Kidney (tissue), 22 donors: ENCODE measurements at places on chromosomes 6 and 20.
A peak's percentile ranks its signal among the peaks of the same experiment; 100 is the strongest.

DNA sequence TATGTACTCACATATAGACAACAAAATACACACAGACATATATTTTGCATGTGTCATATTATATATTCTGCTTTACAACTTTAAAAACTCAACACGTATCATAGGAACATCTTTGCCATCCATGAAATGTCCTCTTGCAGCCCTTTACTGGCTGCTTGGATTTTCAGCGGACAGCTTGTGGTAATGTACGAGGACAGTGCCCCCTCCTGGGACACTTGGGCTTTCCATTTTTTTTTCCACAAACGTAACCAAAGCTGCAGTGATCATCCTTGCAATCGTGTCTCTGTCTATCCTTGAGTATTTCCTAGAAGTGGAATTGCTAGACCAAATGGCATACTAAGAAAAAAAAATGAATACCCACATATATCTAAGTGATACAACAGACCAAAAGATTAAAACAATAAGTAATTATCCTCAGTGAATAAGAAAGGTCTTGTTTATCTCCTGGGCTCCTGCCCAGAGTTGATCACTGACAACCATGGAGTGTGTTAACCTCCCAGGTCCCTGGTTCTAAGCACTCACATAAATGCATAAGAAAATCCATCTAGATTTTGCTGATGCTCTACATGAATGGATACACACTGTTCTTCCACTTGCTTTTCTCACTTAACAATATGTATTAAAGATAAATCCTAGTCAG, 18.1 kb downstream of the BPI start:
- no peaks in the 10 kb centered on the region for H3K27me3 ChIP-seq
- H3K27ac ChIP-seq: no peak overlapping the region
- H3K36me3 ChIP-seq: no peaks in the 10 kb centered on the region
- no peak overlapping the region for H3K4me3 ChIP-seq
- DNase-seq: no peak

DNA sequence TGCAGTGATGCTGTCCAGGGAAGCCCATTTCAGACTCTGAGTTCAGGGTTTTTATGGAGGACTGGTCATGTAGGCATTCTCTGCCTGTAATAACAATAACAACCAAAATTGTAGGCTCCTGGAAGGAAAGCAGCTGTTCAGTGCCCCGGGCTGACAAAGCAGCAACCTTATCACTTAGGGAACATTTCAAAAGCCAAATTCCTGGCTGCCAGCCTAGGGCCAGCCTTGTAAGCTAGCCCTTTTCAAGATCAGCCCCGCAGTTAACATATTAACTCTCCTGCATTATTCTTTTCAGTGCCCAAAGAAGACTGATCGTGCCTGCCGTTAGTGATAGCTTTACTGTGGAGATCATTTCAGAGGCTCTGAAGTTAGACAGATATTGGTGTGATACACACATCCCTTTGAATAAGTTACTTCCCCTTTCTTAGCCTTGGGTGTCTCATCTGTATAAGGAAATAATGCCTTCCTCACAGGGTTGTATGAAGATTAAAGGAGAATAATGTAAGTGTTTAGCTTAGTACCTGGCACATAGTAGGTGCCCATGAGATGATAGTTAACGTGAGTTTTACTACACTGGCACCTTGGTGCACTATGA, 44.1 kb downstream of the CTNNBL1 start:
- no peaks in the 10 kb centered on the region for H3K27me3 ChIP-seq
- peaks cover 10% of the 10 kb centered on the region for H3K36me3 ChIP-seq
- H3K27ac ChIP-seq: no peak overlapping the region
- H3K4me1 ChIP-seq: no peaks in the 10 kb centered on the region
- H3K4me3 ChIP-seq: no peak overlapping the region
- no peak for DNase-seq

DNA sequence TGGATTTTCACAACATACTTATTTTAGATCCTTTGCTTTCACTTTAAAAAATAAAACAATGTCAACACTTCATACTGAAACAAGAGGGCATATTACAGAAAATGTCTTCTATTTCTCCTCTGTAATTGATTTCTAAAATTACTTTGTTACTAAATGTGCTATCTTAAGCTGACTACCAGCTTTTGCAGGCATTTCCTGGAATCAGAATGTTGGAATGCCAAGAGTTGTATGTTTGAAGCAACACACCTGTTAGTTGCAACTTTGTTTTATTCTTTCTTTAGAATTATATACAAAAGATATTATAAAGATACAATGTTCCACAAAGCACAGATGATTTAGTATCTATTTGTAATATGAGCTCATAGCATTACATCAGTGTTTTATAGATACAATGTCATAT, 62.5 kb upstream of the TMEM170B start:
- H3K36me3 ChIP-seq: no peaks in the 10 kb centered on the region
- DNase-seq: no peak
- H3K27ac ChIP-seq: no peak overlapping the region
- peaks cover 6% of the 10 kb centered on the region for H3K4me1 ChIP-seq

DNA sequence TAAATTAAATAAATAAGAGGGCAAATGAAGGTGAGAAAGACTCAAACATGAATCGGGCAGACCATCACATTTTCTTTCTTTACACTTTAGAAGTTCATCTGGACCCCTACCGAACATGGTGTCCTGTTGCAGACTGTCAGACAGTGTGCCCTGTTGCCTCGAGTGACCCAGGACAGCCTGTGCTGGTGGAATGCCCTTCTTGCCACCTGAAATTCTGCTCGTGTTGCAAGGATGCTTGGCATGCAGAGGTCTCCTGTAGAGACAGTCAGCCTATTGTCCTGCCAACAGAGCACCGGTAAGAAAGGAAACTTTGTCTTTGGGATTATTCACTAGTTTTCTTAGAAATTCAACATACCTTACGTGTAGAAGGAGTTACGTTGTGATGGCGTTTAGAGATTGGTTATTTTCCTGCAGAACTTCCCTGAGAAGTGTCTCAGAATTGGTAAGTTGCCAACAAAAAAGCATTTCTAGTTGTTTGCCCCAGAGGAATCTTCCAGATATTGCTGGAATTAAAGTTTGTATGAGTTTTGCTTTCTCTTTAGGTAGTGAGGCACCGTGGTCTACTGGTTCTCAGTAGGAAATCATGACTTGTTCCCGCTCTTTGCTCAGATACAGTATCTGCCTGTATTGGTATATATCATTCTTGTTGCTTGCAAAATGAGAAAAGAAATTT, 70.1 kb downstream of the RNF144B start:
- H3K27ac ChIP-seq: peak overlapping the region; percentile 38
- H3K36me3 ChIP-seq: no peaks in the 10 kb centered on the region

GRCh38 chr6:38259736-38260135, 380.0 kb downstream of the BTBD9 start:
- DNase-seq: no peak
- H3K36me3 ChIP-seq: no peaks in the 10 kb centered on the region
- no peak overlapping the region for H3K27ac ChIP-seq
- no peaks in the 10 kb centered on the region for H3K4me1 ChIP-seq
- H3K27me3 ChIP-seq: no peaks in the 10 kb centered on the region
- H3K4me3 ChIP-seq: no peak overlapping the region

DNA sequence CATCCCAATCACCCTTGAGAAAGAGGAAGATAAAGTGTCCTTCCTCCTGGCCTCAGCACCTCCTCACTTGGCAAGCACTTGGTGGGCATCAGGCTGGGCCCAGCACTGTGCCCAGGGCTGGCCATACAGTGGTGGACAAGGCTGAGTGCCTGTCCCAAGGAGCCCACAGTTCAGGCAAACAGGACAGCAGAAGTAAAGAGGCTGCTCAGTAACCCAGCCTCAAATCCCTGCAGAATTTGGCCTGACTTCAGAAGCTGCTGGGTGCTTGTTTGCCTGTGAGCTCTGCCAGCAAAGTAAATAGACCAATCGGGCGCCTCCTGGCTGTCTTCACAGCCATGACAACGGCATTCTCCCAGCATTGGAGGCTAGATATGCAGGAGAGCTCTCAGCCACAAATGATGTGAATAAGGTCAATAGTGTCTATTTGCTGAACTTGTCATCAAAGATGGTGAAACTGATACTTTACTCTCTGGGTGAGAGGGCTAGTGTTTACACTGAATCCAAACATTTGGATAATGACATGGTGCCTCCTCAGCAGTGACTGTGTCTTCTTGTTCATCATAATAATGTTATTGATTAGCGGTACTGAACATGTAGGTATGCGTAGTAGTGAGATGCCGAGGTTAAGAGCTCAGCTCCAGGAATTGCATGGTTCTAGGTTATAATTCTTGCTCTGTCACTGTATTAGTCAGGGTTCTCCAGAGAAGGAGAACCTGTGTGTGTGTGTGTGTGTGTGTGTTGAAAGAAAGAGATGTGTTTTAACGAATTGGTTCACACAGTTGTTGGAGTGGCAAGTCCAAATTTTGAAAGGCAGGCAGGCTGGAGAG, 36.9 kb upstream of the FANCE start:
- no peak overlapping the region for H3K4me3 ChIP-seq
- H3K4me1 ChIP-seq: no peaks in the 10 kb centered on the region
- no peak overlapping the region for H3K27ac ChIP-seq
- H3K36me3 ChIP-seq: peaks cover 8% of the 10 kb centered on the region
- H3K27me3 ChIP-seq: no peaks in the 10 kb centered on the region

- no peaks in the 10 kb centered on the region for H3K36me3 ChIP-seq
- peaks cover 6% of the 10 kb centered on the region for H3K4me1 ChIP-seq
- H3K4me3 ChIP-seq: no peak overlapping the region
- H3K27ac ChIP-seq: no peak overlapping the region
These were observed 123.4 kb downstream of the MAFB start for GRCh38 chr20:40565682-40566040.

DNA sequence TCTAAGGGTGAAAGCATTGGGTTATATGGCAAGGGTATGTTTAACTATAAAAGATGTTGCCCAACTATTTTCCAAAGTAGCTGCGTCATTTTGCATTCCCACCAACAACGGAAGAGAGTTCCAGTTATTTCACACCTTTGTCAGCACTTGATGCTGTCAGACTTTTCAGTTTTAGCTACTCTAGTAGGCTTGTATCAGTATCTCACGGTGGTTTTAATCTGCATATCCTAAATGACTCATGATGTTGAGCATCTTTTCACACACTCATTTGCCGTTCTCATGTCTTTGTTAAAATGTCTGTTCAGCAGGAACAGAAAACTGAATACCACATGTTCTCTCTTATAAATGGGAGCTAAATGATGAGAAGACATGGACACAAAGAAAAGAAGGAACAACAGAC, 122.3 kb downstream of the RNASET2 start:
- H3K36me3 ChIP-seq: no peaks in the 10 kb centered on the region
- no peak for DNase-seq
- no peak overlapping the region for H3K4me3 ChIP-seq
- no peaks in the 10 kb centered on the region for H3K4me1 ChIP-seq
- H3K27ac ChIP-seq: no peak overlapping the region
- no peaks in the 10 kb centered on the region for H3K27me3 ChIP-seq

- no peak for DNase-seq
- no peaks in the 10 kb centered on the region for H3K27me3 ChIP-seq
These were observed 17.1 kb upstream of the MLN start for GRCh38 chr6:33820784-33821520.

GRCh38 chr6:141729146-141729545, 403.6 kb upstream of the GJE1 start:
- H3K27ac ChIP-seq: no peak overlapping the region
- no peaks in the 10 kb centered on the region for H3K4me1 ChIP-seq
- H3K36me3 ChIP-seq: no peaks in the 10 kb centered on the region
- no peaks in the 10 kb centered on the region for H3K27me3 ChIP-seq

DNA sequence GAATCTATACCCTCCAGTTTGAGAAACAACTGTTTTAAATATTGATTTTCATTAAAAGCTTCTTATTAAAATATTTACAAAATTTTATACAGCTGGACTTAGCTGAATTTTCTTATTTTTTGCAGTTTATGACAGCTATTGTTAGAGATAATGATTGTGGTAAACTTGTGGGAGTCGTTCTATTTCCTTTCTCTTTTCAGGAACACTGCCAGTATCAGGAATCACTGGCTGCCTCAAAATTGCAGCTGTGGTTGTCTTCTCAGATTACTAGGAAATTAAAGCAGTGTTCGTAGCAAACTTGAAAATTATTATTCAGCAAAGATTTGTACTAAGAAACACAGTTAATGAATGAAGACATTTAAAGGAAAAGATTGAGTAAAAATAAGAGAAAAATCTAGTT, 311.0 kb downstream of the CENPW start:
- H3K27ac ChIP-seq: no peak overlapping the region
- H3K36me3 ChIP-seq: no peaks in the 10 kb centered on the region
- H3K4me1 ChIP-seq: no peaks in the 10 kb centered on the region
- H3K4me3 ChIP-seq: no peak overlapping the region

DNA sequence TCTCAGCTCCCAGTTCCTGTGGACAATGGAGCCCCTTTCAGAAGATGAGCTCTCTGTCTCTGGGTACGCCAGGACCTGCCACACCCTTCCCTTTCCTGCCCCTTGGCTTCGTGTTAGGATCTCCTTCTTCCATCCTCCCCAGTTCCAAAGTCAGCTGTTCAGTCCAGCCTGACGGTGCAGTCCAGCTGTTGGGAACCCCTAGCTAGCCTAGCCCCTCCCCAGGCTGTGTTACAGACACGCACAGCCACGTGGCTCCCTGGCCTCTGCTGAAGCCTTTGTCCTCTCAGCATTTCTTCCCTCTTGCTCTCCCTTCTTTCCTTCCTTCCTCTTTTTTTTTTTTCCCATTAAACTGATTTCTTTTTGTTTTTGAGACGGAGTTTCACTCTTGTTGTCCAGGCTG, 12.4 kb upstream of the TFAP2C start:
- H3K27ac ChIP-seq: no peak overlapping the region
- no peaks in the 10 kb centered on the region for H3K27me3 ChIP-seq
- no peak overlapping the region for H3K4me3 ChIP-seq
- H3K36me3 ChIP-seq: no peaks in the 10 kb centered on the region
- DNase-seq: no peak

GRCh38 chr6:25222006-25222678, 57.0 kb upstream of the CARMIL1 start:
- no peak overlapping the region for H3K4me3 ChIP-seq
- no peak overlapping the region for H3K27ac ChIP-seq
- peaks cover 4% of the 10 kb centered on the region for H3K4me1 ChIP-seq
- no peaks in the 10 kb centered on the region for H3K27me3 ChIP-seq
- H3K36me3 ChIP-seq: no peaks in the 10 kb centered on the region
- no peak for DNase-seq

DNA sequence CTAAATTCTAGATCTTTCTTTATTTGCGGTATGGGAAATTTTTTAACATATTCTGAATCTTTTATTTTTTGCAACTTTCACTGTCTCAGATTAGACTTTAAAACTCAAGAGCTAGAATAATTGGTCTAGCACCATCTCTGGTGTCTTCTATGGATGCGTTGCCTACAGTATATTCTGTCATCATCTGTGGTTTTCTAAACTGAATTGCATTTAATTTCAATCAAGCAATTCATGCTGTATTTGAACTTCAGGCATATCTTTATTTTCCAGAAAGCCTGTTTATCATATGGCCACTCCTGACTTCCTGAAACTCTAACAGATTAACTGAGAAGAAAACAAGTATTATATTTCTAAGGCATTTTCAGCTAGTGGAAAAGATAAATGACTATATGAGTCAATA, 281.6 kb downstream of the PLCB1 start:
- H3K27me3 ChIP-seq: no peaks in the 10 kb centered on the region
- no peak overlapping the region for H3K27ac ChIP-seq
- H3K36me3 ChIP-seq: no peaks in the 10 kb centered on the region
- H3K4me3 ChIP-seq: no peak overlapping the region
